ENCODE measurements at places on chromosomes 3 and 15.

- no peak for DNase-seq
These were observed 67.0 kb downstream of the PPCDC start for GRCh38 chr15:75090388-75090734.

- no peak for DNase-seq
These were observed 1.4 kb upstream of the APPL1 start for GRCh38 chr3:57226176-57226575.

DNA sequence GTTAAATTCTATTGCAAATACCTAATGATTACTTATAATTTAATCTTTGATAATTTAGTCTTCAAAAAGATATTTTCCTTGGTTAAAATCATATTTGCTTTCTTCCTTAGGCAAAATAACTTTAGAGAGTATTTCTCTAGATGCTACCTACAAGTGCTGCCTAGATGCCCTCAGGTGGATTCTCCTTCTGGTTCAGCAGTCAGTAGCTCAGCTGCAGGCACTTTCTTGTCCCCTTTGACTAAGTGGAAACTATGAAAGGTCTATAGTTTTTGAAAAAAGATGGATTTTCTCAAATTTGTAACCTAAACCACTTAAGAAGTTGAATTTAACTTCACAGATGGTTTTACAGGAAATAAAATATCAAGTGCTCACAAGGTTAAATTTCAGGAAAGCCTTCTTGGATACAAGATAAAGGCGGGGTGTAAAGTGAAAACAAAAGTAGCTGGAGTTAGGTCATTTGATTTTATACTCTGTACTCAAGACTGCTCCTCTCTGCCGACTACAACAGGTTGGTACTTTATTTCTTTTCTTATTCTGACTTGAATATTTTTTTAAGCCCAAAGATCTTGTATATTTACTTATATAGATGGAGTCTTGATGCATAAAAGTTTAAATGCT is at the start of gene ACKR4:
TSS of gene ACKR4 (plus strand) at position 455 of the 618 bp plus-strand sequence. CDS start 3,128 bp downstream, outside the sequence.
- no peak for DNase-seq

- no peak for DNase-seq
These were observed 120.1 kb downstream of the SMAD6 start for GRCh38 chr15:66822114-66822513.

Measured in CD4-positive, alpha-beta T cell treated with Interleukin-2 at 100 ng/mL for 4 hours (primary cell).